ENCODE measurements at places on chromosomes 11 and 22. TPM values are rescaled to one million over a fixed set of nuclear protein-coding genes. Genes with fewer than 3 reads are reported as not detected.

The PDE2A gene
- 63.2 TPM for total RNA-seq

The CLMP gene
- total RNA-seq: 50.5 TPM

The OR8G1 gene
- total RNA-seq: not detected

The DBX1 gene
- total RNA-seq: not detected

The TSSK2 gene
- total RNA-seq: not detected

The MCHR1 gene
- total RNA-seq: 1.2 TPM

The MMP7 gene
- total RNA-seq: not detected

The PDGFB gene
- total RNA-seq: 2.0 TPM

The ELFN2 gene
- total RNA-seq: 7.7 TPM

The BEST1 gene
- total RNA-seq: 1.6 TPM

The IL17RA gene
- 2.0 TPM for total RNA-seq

The PARVA gene
- 3.3 TPM for total RNA-seq

The MPPED1 gene
- total RNA-seq: 526 TPM

The OR8A1 gene
- total RNA-seq: not detected

The RIMBP3C gene
- 0.82 TPM for total RNA-seq

The CHCHD10 gene
- total RNA-seq: 5.3 TPM

The PICALM gene
- total RNA-seq: 1,205 TPM

The C22orf42 gene
- total RNA-seq: 0.41 TPM

The EHF gene
- total RNA-seq: 0.41 TPM

The UPK3A gene
- not detected for total RNA-seq

The ADORA2A gene
- 6.5 TPM for total RNA-seq

The ARHGAP1 gene
- 13.5 TPM for total RNA-seq

The CXCR5 gene
- not detected for total RNA-seq

The TUBA8 gene
- 2.9 TPM for total RNA-seq

The NPTXR gene
- total RNA-seq: 10.6 TPM

The CWC15 gene
- 53.8 TPM for total RNA-seq

The KLHDC7B gene
- not detected for total RNA-seq

The SAA2 gene
- 0.41 TPM for total RNA-seq

The KRTAP5-11 gene
- not detected for total RNA-seq

The ZNF70 gene
- 3.7 TPM for total RNA-seq

The MLC1 gene
- 17.9 TPM for total RNA-seq

The MPZL2 gene
- 1.6 TPM for total RNA-seq

The CST6 gene
- total RNA-seq: not detected

The PPFIA1 gene
- total RNA-seq: 37.9 TPM

The MS4A3 gene
- total RNA-seq: 0.41 TPM

The OTOG gene
- total RNA-seq: under 0.01 TPM

The DNAJB7 gene
- total RNA-seq: not detected

Data from frontal cortex (tissue), 4 donors.